Activated CD8-positive, alpha-beta memory T cell treated with anti-CD3 and anti-CD28 coated beads for 1 hour (primary cell): ENCODE measurements at places on chromosomes 4 and X.

DNA sequence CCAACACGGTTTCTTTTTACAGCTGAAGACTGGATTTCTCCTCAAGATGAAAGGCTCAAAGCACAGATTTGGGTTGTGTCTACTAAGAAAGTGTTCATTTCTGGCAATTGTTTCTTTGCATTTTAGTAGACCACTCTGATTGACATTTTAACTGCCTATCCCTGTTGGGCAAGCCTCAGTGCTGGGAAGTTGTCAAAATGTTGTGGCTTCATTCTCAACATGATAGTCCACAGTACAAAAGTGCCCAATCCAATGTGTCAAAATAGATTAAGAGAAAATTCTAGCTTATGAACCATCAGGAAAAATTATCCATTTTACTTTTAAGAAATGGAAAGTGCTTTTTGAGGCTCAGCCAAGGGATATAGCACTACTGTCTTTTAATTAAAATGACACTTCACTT, 323.9 kb upstream of the PRPS2 start:
- no peak for DNase-seq

GRCh38 chr4:3402491-3403347, 39.0 kb upstream of the HGFAC start:
- DNase-seq = no peak

DNA sequence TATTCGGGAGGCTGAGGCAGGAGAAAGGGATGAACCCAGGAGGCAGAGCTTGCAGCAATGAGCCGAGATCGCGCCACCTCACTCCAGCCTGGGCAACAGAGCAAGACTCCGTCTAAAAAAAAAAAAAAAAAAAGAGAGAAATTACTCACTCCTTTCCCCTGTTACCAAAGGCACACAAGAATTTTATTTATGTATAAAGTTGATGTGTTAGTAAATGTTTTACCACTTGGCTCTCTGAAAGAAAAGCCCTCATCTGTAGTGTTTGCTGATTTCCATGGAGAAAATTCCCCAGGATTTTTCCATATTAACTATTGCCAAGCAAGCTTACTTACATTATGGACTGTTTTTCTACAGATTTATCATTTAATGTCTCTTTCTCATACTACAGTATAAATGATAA, 142.1 kb upstream of the PABPC4L start:
- DNase-seq = no peak

DNA sequence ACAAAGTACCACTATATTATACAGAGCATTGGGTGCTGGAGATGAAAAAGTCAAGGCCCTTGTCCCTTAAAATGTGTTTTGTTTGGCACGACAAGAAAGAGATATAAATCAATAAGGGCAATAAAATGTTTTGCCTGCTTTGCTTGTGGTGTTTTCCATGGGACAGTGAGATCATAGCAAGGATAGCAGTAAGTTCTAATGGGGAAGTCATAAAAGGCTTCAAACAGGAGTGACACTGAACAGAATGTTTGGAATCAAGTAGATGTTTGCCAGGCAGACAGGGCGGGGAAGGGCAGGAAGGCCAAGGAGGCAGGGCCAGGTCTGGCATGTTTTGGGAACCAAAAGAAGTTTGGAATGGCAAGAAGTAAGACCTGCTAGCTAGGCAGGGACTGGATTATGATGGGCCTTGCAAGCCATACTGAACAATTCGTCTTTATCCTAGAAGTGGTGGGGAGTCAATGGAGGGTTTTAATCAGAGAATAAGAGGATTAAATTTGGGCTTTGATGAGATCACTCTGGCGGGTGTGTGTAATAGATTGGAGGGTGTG, 16.4 kb downstream of the FGF2 start:
- no peak for DNase-seq

DNA sequence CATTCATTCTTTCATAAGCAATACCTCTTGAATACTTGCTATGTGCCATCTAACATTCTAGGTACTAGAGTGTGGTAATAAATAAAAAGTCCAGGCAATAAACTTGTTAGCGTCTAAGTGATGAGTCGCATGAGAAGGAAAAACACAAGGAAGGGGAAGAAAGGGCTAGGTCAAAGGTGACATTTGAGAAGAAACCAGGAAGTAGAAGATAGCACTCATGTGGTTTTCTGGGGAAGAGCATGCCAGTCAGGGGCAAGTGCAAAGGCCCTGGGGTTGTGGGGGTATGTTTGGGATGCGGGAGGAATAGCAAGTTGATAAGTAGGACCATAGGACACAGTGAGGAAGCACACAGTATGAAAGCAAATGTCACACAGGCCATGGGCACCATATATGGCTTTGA, 157.0 kb downstream of the TSPAN5 start:
- no peak for DNase-seq

DNA sequence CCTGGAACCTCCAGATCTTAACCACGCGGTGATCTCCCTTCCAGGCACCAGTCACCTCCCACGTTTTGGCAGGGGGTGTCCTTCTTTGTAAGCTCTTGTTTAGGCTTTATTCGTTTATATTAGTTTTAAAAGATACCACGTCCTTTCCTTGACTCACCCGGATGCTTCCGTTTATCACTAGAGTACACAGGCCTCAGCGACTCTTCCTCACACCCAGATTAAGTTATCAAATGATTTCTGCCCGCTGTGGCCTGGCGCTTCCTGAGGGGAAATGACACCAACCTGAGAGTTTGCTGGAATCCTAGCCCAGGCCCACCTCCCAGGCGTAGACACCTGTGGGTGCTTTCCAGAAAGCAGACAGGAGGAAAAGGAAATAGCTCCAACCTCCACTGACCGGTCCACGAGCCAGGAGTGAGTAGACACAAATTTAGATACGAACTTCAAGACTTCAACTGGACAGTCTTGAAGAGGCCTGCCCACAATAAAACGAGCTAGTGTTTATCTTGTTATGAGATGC, 756 bp upstream of the ADAMTS3 start:
- no peak for DNase-seq
